ENCODE measurements at places on chromosomes 1 and 21.

DNA sequence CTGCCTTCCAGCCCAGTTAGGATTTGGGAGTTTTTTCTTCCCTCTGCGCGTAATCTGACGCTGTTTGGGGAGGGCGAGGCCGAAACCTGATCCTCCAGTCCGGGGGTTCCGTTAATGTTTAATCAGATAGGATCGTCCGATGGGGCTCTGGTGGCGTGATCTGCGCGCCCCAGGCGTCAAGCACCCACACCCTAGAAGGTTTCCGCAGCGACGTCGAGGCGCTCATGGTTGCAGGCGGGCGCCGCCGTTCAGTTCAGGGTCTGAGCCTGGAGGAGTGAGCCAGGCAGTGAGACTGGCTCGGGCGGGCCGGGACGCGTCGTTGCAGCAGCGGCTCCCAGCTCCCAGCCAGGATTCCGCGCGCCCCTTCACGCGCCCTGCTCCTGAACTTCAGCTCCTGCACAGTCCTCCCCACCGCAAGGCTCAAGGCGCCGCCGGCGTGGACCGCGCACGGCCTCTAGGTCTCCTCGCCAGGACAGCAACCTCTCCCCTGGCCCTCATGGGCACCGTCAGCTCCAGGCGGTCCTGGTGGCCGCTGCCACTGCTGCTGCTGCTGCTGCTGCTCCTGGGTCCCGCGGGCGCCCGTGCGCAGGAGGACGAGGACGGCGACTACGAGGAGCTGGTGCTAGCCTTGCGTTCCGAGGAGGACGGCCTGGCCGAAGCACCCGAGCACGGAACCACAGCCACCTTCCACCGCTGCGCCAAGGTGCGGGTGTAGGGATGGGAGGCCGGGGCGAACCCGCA is at the start of gene PCSK9:
TSS of gene PCSK9 (plus strand) at position 207 of the 741 bp plus-strand sequence. CDS start at position 497, 290 bp downstream.
- DNase-seq: no peak

GRCh38 chr21:17598437-17598836 is 14.3 kb downstream of the BTG3 start:
- DNase-seq: no peak

- no peak for DNase-seq
Observed at GRCh38 chr21:31609081-31609480, 50.4 kb upstream of the SOD1 start.

DNA sequence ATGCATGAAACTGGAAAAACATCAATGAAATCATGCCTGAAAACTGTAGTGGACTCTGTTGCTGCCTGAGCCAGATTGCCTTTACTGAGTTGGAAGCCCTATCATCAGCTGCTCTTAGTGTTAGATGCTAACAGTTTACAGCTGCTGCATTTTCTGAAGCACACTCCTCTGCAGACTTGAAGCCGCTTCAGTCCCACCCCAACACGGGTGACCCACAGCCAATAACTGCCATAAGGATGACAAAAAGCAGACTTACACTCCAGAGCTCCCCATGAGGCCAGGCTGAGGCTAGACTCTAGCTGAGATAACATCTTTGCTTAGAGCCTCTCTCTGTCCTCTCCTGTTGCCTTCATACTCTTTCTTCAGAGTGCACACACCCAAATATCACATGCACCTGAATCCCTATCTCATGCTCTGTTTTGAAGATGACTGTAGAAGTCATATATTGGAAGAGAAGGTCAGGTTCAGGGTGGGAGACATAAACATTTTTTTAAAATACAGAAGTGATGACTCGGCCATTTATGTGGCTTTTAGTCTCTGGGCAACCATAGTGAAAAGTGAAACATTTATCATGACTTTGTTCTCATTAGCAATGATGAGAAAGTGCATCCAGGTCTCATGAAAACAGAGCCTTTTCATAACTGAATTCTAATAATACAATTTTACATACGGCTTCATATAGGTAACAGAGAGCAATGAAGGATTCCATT is 161.0 kb downstream of the KCNK2 start:
- no peak for DNase-seq

GRCh38 chr1:106700211-106700610 is 356.3 kb upstream of the PRMT6 start:
- DNase-seq: no peak

DNA sequence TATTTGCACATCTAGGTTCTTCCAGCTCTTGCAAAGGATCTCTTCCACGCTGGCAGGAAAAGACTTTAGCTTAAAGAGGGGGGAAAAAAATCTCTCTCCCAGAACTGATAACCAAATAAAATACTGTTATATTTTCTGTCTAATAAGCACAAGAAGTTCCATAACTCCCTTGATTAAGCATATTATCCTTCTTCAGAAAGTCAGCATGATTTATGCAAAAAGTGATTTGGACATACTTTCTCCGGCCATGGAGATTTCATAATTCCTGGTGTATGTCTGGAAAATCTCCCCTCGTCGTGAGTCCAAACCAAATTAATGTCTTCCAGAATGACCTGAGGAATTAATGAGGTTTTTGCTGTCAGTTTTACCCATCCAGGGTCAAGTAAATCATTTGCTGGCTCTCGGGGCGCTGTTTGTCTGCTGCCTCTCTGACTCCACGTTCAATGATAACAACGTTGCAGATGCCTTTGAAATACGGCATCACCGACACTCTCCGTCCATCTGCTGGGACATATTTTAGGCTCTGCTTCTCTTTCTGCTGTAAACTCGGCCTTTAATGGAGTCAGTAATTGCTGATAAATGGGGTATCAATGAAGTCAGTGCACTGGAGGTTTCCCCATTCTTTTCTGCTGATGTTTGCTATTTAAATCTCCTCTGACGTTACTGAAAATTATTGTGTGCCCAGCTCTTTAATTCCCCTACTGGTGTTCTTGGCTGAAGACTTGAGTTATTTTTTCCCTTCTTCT is 112.9 kb downstream of the HLX start:
- no peak for DNase-seq

- no peak for DNase-seq
Observed at GRCh38 chr1:50724626-50725286, 235.3 kb downstream of the FAF1 start.

- DNase-seq: no peak
Observed at GRCh38 chr1:44673675-44674112, 587 bp downstream of the TMEM53 start.

DNA sequence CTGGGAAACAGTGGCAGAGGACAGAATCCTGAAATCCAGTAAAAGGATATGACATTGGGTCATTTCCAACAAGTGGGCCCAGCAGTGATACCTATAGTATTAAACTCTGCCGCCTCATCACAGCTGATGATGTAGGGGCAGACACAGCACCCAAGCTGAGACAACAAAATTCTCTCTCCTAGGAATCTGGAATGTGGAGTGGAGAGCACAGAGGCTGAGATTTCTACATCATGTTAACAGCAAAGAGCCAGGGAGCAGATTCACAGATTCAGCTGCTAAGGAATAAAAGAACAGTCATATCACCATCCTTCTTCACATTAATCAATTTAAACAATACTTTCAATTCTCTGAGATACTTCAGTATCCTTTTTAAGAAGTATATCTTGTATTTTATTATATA is 61.9 kb downstream of the CRP start:
- DNase-seq: no peak

DNA sequence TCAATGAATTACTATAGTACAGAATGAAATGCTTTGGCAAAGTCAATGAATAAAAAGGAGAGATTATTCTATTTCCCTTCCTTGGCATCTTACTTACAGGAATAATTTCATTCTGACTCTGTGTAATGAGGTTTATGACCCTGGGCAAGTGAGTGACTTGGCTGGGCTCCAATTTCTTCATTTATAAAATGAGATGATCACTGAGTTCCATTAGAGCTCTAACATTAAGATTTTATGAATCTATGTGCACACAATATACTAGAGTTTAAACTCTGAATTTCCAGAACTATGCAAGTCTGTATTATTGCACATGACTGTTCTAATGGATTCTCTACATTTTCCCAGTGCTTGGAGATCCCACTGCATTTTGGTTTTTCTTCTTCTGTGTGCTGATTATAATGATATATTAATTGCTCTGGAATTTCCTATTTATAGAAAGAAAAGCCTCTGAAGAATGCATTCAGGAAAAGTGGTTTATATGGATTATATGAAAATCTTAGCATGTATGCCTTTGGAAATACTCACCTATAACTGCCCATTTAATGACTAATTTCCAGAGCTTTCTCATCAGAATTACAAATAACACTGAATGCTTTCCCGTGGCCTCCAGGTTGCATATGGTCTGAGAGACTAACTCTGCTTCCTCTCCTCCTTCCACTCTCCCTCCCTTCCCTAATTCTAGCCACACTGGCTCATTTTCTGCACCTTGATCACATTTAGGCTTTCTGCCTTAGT is 97.4 kb upstream of the CHRM3 start:
- DNase-seq: no peak

DNA sequence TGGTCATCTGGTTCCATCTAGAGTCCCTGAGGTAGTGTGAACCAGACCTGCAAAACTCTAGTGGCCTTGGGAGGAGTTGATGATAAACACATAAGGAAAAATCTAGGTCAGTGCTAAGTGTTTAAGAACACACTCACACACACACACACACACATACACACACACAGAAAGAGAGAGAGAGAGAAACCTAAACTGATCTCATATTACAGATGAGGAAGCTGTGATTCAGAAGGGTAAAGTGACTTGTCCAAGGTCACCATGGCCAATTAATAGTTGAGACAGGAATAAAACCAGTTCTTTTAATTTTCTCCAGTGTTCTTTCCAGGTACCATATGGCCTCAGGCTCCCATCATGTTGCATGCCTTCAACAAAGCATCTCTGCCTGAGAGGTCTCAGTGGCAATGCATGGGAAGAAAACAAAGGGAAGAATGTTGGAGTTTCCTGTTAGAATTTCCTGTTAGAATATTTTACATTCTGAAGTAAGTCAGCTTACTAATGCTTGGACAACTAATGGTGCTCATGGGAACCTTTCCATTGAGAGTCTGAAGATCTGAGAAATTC is 77.3 kb upstream of the TSPAN2 start:
- DNase-seq: no peak

- DNase-seq: no peak
Observed at GRCh38 chr1:58144698-58145270, 401.7 kb downstream of the OMA1 start.

DNA sequence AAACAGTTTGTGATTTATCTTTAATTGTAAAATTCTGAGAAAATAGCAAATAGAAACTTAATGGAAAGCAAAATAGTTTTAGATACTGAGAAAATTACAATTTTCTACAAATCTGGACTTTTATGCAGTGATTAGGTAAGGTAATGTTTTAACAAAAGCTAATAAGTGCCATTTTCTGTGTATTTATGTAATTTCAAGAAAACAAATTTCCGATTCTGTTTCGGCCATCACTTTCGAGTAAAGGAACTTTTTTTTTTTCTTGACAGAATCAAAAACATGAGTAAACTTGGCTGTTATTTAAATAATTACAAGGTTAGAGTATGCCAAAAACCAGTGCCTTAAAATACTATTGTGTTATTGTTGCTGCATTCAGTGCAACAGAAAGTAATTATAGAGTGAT is 280.4 kb upstream of the C1orf105 start:
- DNase-seq: no peak

GRCh38 chr1:226327761-226328162 is 18.8 kb upstream of the LIN9 start:
- DNase-seq: no peak

- no peak for DNase-seq
Observed at GRCh38 chr1:161498646-161499045, 6.6 kb upstream of the FCGR2A start.

- no peak for DNase-seq
Observed at GRCh38 chr1:8004113-8004802, 21.9 kb downstream of the ERRFI1 start.

DNA sequence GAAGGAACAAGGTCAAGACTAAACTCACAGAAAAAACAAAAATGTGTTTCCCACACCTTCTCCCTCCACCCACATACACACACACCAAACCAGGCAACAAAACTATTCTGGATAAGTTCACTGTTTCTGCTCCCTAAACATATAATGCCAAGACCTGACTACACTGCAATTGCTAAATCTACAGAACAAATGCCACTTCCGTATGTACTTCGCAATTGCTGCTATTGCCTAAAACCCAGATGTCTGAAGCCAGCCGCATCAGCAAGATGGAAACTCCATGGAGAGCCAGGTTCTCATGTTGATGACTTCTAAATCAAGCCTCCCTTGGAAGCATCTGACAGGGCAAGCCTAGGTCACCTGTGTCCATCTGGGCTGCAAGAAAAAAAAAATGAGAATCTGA is 8.3 kb upstream of the AIM2 start:
- no peak for DNase-seq

DNA sequence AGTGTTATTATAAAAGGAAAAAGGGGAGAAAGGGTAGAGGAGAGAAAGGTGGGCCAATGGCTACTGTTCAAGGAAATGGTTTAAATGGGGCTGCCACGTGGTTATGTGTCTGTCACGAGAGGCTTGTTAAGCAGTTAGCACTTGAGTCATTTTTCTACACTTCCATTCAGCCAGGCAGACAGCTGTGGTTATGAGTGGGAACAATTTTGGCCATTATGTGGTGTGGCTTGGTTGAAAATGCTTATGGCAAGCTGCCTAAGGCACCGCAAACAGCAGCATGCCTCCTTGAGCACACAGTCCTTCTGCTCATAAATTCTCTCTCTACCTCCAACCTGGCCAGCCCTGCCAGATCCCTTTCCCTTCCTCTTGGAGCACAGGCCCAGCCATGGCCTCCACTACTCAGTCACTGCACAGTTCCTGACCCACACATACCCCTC is 3.2 kb upstream of the SRM start:
- DNase-seq: no peak
